ENCODE measurements at places on chromosomes 3 and 15.

- no peak for DNase-seq
These were observed 209.2 kb upstream of the CDIN1 start for GRCh38 chr15:36370051-36370730.

GRCh38 chr15:59306520-59307164 is 66.0 kb downstream of the MYO1E start:
- no peak for DNase-seq

- peak; percentile 70 for DNase-seq
These were observed 89.2 kb downstream of the RBPMS2 start for GRCh38 chr15:64686130-64686735.

DNA sequence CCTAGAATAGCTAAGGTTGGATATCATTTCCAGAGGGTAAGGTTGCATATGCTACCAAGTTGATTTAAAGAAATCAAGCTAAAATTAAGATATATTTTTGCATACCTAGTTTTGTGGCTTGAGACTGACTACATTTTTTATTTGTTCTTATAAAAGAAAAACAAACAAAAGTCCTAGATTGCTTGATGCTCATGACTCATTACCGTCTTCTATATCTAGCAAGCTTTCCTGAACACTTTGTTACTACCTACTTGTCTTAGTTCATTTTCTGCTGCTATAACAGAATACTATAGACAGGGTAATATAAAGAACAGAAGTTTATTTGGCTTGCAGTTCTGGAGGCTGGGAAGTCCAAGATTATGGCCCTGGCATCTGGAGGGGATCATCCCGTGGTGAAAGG is 152.1 kb upstream of the THRB start:
- no peak for DNase-seq

GRCh38 chr15:50425219-50425618 is 1.0 kb downstream of the USP8 start:
- peak; percentile 7 for DNase-seq

DNA sequence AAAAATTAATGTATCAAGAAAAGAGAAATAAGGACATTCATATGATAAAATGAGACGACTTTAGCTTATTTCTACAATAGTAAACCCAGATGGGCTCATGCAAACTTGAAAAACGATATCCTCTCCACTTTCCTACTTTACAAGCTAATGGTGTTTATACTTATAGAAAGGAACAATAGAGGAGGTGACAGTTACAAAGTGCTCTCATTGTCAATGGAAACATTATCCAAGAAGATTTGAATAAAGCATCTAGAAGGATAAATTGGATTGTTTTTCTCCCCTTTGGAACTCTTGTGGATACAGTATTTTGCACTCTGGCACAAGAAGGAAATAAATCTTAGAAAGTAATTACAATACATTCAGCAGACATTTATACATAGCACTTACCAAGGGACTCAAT is 20.2 kb upstream of the CCDC66 start:
- DNase-seq, result no peak

- DNase-seq, result no peak
These were observed 175.1 kb upstream of the PLSCR5 start for GRCh38 chr3:146780251-146780650.

- DNase-seq, result no peak
These were observed 6.0 kb downstream of the UBL7 start for GRCh38 chr15:74454764-74455500.

DNA sequence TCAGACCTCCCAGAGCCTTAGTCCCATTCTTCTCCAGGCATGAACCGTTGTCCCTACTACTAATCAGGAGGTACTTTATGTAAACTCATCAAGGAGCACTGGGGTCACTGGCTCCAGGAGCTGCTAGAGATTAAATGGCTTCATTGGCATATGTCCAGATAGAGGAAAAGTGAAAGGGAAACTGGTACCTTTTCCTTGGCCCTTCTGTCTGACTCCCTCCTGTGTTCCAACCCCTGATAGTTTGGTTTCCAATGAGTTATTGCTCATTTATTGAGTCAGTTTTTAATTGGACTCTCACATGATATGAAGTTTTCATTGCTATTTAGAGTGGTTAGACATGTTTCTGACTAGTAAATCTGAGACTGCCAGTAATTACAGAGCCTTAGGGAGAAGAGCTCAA is 130.5 kb upstream of the BFSP2 start:
- DNase-seq, result no peak

DNA sequence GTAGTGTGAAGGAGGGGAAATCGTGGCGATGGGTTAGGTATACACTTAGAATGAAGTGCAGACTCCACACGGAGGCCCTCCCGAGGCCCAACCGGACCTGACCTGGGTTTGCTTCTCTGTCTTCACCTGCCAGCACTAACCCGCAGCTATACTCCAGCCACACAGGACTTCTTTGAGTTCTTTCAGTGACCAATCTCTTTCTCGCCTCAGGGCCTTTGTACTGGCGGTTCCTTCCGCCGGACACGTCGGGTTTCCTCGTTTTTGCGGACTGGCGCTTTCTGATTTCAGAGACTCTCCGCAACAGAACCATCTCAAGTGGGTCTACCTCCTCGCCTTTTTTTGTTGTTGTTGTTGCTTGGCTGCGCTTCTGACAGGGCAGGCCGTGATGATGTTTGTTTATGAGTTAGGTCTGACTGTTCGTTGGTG is at the start of gene NEIL1:
Gene NEIL1 (plus strand): TSS at position 244 of the 426 bp plus-strand sequence. CDS start 1,867 bp downstream, outside the sequence.
- peak; percentile 44 for DNase-seq

- no peak for DNase-seq
These were observed 3.2 kb upstream of the INSYN1 start for GRCh38 chr15:73756390-73756789.

DNA sequence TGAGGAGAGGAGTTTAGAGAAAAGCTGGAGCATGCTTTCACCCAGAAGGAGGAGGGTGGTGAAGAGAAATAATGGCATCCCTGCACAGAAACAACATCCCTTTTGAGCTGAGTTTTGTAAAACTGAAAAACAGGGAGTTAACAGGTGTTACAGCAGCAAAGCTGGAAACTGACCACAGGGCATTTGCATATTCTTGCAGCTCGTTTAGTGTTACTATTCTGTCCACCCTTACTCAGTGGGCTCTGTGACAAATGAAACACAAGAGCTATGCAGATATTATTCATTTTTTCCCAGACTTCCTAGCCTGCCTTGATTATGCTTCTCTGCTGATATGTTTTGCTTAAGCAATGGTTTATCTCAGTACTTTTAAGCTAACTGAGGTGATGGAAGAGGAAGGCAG is 272.0 kb downstream of the NEK10 start:
- DNase-seq, result no peak

- no peak for DNase-seq
These were observed 203.3 kb downstream of the FEZF2 start for GRCh38 chr3:62169906-62170660.

DNA sequence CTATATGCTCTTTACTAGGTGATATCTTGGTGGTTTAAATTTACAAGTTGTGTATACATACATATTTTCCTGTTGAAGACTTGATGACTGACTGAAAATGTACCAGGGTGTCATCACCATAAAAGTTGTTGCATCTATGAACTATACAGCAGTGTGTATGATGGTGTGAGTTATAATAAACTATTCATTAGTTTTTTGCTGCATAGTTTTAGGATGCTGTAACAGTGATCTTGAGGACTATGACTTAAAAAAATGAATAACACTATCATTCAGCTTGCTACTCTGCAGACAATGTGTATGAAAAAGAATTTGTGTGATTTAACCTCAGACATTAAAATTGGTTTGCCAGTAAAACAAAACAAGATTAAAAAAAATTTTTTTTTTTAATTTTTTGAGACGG is 49.0 kb downstream of the UBE2E2 start:
- DNase-seq, result no peak

GRCh38 chr3:5198313-5198677 is 10.8 kb downstream of the EDEM1 start:
- no peak for DNase-seq

- DNase-seq, result no peak
These were observed 7.8 kb upstream of the CHRM5 start for GRCh38 chr15:33960549-33960935.

DNA sequence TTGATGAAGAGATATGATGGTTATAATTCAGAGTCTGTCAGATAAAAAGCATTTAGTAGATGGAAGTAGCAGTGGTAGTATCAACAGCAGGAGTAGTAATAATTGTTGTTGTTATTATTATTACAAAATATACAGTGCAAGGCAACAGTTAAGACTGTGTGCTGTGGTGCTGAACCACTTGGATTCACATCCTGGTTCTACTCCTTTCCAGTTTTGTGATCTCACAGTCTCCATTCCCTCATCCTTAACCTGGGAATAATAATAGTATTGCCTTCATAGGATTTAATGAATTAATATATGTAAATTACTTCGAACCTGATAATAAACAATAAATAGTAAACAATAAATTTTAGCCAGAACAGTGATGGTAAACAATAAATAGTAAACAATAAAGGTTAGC is 37.1 kb upstream of the TSC22D2 start:
- no peak for DNase-seq

DNA sequence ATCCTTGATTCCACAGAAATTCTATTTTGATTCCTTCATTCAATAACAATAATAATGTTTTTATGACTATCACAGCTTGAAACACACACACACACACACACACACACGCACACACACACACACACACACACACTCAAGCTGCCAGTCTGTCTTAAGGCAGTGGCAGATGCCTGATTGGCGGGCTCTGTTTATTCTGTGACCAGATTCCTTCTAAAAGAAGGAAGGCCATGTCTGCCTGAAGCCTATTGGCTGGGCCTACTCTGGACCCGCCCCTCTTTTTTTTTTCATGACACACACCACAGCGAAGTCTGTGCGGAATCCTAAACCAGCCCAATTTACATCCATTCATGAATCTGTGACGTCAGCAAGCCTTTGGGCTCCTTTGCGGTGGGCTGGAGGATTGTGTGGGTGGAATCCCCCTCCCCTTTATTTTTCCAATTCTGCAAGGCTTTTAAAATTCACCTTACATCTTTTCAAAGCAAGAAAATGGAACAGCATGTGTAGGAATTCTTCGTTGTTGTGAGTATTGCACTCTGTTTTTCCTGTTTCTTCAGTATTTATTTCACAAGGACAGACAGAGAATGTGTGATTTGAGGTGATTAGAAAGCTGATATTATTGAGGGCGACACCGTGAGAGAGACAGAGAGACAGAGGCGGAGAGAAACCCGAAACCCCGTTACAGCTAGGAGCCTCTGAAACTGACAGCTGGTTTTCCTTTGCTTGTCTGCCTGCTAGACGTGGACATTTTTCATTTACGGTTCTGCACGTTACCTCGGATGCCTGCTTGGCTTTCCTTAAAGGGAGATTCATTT is at the start of gene MAP3K13:
Gene MAP3K13 (plus strand): TSS at position 287 of the 812 bp plus-strand sequence. CDS start 65,446 bp downstream, outside the sequence.
- DNase-seq, result peak; percentile 98

DNA sequence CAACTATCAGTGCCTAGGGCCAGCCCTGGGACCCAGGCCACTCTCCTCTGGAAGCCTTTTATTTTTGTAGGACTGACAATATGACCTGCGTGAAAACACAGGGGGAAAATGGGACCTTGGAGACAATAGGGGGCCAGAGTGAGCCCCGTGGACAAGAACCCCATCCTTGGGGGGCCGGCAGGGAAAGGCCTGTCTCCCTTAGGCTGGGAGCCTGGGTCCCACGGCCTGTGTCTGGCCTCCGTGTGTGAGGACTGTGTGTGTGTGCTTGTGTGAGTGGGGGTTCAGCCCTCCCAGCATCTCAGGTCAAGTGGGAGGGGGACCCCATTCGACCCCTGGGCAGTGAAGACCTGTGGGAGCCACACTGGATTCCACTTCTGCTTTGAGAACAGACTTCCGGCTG is 53.3 kb downstream of the EXOG start:
- no peak for DNase-seq

DNA sequence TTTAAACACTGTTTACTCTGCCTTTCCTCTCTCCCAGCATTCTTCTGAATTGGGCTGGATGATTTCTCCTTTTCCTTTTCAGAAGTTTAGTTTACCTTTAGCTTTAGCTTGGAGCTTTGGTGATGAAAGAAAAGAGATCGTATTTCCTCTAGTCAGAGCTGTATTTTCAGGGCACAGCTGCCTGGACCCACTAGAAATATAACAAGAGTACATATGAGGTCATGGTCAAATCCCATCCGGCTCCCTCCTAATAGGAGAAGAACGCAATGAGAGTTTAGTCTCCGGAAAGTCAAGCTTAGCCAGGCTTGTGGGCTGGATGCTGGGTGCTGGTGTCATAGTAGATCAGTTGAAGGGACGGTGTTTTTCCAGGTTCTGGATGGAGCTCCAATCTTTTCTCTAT is 177.1 kb upstream of the PFN2 start:
- no peak for DNase-seq

DNA sequence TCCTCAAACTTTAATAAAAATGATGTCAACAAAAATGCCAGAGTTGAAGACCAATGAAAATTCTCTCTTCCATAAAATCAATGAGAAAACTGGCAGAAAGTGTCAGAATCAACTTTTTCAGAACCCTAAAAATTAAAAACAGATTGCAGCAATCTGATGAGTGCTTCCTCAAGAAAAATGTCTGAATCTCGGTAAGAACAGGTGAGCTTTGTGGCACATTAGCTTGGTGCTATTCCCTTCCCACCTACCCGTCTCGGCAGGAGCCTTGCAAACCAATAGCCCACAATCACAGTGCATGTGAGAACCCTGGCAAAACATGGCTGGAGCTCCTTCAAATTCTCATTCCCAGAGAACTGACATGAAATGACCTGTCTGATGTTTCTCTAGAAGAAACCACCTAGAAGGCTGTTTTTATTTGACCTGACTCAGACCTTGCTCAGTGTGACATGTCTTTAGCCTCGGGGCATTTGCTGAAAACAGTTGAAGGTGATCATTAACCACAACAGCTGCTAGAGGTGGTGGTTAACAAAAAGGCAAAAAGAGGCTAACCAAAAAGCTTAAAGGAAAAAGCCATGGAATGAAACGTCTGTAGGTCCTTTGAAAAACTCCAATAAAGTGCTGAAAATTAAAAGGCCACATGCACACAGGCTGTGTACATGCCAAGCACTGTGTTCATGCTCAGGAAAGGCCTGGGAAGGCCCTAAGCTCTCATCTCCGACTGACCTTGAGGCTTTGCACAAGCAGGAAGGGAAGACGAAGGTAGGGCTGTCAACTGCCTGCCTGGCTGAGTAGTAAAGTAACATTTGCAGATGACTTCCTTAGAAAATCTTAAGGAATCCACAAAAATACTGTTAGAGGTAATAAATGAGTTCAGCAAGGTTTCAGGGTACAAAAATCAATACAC is 253.0 kb upstream of the NSMCE3 start:
- DNase-seq, result no peak

Data from G401 (cell line).